ENCODE measurements at places on chromosomes 4 and X.

DNA sequence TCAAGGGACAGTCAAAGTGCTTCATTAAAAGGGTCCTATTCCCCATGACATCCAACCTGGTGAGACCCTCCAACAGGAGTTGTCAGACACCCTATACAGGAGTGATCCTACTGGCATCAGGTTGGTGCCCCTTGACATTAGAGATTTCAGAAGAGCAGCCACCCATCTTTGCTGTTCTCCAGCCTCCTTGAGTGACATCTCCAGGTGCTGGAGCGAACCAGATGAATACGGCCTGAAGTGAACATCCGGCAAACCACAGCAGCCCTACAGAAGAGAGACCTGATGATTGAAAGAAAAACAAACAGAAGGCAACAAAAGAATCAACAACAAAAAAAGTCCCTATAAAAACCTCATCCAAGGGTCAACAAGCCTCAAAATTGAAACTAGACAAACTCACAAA lies 146.1 kb upstream of the PBDC1 start:
- no peak for DNase-seq

DNA sequence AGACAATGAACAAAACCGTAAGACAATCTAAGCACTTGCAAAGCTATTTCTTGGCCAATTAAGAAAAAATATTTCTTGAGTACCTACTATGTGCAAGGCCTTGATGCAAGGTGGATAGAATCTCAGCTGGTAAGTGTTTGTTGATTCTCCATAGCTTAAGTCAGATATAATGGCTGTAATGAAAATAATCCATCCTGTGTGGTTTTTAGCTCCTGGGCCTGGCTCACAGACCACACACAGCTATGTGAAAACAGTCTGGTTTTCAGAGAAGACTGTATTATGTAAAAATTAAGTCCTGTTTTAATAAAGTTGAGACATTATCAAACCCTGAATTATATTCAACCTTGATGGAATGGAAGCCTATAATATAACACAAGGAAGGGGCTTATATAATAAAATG lies 7.8 kb upstream of the DDIT4L start:
- no peak for DNase-seq

DNA sequence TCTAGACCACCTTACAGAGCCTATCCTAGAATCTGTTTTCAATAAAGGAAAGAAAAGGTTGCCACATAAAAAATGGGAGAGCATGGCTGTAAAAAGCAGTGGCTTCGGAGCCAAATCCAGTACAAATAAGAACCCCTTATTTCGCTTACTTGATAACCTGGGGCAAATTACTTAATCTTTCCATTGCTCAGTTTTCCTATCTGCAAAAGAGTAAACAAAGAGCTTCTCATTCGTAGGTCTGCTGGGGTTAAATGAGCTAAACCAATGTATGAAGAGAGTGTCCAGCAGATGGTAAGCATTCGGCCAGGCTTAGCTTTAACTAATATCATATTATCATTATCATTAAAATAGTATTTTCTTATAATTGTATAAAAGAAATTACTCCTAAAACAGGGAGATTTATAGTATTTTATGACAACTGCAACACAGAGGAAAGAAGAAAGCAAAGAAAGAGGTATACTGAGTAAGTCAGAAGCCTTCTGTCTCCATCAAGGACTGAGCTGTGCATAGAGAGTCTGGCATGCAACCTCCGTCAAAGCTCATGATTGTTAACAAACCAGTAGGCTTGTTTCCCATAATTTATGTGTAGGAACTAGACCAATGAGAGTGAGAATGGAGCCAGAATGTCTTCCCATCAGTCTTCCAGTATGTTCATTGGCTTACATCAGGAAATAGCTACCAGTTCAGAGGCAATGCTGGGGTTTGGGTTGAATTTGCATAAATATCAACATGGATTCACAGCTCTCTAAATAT lies 364.9 kb downstream of the UNC5C start:
- no peak for DNase-seq

DNA sequence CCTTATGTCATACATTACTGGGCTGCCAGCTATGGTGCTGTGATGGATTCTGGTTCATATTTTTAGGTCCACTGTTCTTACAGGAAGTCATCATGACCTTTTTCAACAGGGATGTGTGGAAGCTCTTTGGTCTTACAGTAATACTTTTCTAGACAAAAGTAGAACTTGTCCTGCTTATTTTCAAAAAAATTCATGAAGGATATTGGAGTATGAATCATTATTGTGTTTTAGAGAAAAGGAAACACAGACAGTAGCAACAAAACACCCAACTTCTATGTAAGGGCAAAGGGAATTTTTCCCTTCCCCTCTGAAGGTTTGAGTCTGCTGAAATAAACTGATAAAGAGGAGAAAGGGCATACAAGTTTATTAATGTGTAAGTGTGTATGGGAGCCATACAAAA lies 54.7 kb upstream of the FAM9C start:
- DNase-seq, result no peak

DNA sequence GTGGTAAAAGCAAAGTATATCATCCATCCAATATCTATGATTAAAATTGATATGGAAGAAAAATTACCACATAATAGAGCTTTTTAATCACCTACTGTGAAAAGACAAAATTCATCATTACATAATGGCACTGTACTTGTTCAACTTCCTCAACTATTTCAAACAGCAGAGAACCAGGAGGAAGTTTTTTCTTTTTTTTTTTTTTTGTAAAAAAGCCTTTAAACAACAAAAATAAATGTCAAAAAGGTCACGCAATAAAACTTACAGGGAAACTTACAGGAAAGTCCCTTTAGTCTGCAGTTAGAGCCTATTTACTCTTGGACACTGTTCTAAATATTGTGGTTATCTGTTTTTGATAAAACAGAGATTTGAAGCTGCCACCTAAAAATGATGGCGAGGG lies 4.8 kb downstream of the PDGFC start:
- DNase-seq, result no peak

GRCh38 chr4:130395871-130396270 lies 1299.9 kb downstream of the C4orf33 start:
- DNase-seq, result no peak

DNA sequence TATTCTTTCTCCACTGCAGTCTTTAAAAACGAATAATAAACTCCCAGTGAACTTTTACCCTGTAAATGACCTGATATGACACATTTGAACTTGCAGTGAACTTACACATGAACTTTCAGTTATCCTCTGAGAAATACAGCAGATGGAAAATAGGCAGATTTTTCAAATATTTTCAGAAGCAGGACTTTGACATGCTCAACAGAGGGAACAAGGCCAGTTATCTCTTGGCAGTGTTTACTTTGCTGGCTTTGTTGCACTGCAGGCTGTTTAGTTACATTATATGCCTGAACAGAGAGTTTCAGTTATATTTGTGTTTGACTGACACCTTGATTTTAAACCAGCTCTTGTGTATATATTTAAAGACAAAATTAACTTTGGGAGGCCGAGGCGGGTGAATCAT lies 47.6 kb upstream of the FGG start:
- no peak for DNase-seq

GRCh38 chr4:129043523-129043922 lies 49.8 kb downstream of the SCLT1 start:
- peak; percentile 23 for DNase-seq

GRCh38 chrX:153400146-153401132 lies 711 bp downstream of the PNMA6E start:
- peak; percentile 68 for DNase-seq

DNA sequence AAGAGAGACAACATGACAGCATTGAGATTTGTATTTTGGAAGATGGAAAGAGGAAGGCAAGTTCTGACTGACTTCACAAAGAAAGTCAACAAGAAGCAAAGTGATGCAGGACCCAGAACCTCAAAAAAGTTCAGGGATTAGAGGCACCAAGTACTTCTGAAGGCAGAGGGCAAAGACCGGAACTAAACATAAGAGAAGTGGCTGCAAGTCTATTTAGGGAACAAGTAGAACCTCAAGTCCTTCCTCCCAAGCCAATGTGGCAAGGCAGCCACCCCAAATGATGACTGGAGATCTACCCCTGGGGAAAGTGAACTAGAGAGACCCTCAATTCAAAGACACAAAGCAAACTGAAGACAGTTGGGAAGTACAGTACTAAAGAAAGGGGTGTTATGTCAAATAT lies 46.6 kb downstream of the SLC39A8 start:
- DNase-seq, result no peak

DNA sequence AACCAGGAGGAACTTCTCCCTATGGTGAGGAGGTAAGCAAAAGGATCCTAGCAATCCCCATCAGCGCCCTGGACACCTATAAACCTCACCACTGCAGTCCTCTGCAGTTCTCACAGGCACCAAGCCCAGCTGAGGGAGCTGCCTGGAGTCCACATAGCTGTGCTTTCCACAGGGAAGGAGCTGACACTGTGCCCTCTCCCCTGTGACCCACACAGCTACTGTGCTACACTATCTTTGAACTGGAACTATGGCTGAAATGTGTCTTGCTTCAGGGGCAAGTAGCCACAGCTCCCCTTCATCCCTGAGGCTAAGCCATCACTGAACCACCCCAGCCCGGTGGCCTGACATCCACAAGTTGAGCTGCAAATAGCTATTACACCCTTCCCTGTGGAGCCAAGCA lies 208.5 kb upstream of the RPL34 start:
- DNase-seq, result no peak

- no peak for DNase-seq
These were observed 84.9 kb downstream of the DMD start for GRCh38 chrX:33126469-33126868.

GRCh38 chr4:87895964-87896621 lies 63.3 kb downstream of the MEPE start:
- peak; percentile 94 for DNase-seq

DNA sequence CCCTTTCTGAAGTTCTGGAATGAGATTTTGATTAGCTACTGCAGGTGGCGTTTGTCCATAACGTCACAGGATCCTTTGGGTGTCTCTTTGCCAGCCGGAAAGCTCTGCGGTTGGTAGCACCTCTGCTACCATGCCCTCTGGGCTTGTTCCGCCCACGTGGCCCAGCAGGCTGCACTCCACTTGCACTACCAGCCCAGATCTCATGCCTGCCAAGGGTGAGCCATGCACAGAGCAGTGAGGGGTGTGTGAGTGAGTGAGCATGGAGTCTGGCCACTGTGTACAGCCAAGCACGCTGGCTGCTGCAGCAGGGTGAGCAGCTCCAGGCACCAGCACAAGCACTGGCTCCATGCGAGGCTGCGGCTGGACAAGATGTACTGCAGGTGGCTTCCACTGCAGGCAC lies 6.6 kb upstream of the HNRNPD start:
- no peak for DNase-seq

- no peak for DNase-seq
These were observed 384.2 kb downstream of the SH3BGRL start for GRCh38 chrX:81586096-81586495.

DNA sequence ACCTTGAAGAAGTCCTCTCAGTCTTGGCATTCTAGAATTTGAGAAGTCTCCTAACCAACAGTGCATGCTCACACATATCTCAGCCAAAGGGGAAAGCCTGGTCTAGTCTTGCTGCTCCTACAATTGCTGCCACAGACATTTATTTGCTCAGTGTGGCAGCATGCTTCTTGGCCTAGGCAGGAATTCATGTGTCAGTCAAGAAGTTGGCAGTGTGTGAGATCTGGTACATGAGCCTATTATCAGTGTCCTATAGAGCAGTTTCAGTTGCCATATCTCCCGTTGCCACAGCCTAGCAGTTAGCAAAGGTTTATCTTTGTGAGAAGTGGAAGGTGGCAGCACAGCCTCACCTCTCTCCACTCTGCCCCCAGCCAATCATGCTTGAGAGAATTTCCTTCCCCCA lies 176.9 kb upstream of the ARHGEF9 start:
- DNase-seq, result no peak

DNA sequence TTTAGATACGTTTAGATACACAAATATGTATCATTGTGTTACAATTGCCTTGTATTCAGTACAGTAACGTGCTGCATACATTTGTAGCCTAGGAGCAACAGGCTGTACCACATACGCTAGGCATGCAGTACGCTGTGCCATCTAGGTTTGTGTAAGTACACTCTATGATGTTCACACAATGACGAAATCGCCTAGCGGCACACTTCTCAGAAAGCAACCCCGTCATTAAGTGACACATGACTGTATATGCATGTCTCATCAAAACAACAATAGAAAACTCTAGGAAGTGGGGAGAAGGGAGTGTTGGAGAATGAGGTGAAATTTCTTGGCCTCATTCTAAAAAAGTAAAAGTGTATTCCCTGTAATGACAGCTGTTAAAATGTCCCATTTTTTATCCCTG lies 32.7 kb downstream of the CCDC149 start:
- no peak for DNase-seq

GRCh38 chrX:55107911-55108310 lies 19.1 kb downstream of the PAGE2 start:
- DNase-seq, result no peak

GRCh38 chr4:92847026-92847425 lies 543.3 kb downstream of the GRID2 start:
- DNase-seq, result no peak

DNA sequence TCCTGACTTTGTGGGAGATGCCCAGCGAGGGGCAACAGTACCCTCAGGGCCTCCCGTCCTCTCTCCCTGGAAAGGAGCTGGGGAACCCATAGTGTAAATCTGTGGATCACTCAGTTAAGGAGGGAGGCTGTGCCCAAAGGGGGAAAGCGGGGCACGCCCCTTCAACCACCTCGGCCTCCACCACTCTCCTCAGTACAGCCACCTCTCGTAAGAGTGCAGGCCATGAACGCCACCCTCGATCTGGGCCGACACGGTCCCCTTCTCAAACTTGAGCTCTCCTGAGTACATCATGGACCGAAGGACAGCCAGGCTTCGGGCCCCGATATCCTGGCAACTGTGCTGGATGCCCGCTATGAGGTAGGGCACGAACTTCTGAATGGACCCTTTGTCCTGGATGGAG lies 221.8 kb upstream of the ATP6AP2 start:
- no peak for DNase-seq

GRCh38 chr4:145107126-145107525 lies 9.0 kb downstream of the ABCE1 start:
- no peak for DNase-seq

DNA sequence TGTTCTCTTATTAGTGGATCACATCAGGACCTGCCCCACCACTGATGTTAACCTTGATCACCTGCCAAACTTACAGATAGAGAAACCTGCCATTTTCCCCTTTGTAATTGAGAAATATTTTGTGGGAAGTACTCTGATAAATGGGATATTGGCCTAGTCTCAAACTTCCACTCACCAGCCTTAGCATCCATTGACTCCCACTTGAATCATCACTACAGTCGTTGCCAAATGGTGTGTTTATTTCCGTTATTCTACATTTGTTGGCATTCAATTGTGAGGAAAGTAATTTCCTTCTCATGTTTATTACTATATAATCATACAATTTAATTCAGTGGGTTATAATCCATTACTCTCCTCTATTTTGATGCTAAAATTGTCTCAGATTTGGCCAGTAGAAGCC lies 156.4 kb upstream of the CXCL13 start:
- DNase-seq, result no peak

- no peak for DNase-seq
These were observed 1093.0 kb upstream of the TENM3 start for GRCh38 chr4:181150191-181150590.

- no peak for DNase-seq
These were observed 404.4 kb downstream of the TLL1 start for GRCh38 chr4:166277401-166277800.

GRCh38 chr4:173038192-173038896 lies 130.3 kb upstream of the GALNT7 start:
- DNase-seq, result no peak

Data from NB4 (cell line).